ENCODE measurements at places on chromosomes 5 and 9. TPM values are rescaled to one million over a fixed set of nuclear protein-coding genes. Genes with fewer than 3 reads are reported as not detected.

DNA sequence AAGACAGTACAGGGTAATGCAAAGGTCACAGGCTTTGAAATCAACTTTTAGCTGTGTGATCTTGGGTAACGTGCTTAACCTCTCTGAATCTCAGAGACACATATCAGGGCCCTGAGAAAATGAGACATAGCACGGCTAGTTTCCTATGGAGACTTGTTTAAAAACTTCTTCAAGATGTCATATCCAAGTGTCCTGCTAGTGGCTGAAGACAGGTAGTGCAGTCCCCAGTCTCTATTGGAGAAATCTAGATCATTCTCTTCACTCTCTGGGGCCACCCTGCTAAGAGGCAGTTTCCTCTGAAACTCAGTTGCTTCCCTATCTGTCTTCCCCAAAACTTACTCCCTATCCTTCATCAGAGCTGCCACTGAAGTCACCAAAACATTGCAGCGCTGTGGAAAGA, 30.3 kb upstream of the GRXCR2 start:
- DNase-seq = no peak

DNA sequence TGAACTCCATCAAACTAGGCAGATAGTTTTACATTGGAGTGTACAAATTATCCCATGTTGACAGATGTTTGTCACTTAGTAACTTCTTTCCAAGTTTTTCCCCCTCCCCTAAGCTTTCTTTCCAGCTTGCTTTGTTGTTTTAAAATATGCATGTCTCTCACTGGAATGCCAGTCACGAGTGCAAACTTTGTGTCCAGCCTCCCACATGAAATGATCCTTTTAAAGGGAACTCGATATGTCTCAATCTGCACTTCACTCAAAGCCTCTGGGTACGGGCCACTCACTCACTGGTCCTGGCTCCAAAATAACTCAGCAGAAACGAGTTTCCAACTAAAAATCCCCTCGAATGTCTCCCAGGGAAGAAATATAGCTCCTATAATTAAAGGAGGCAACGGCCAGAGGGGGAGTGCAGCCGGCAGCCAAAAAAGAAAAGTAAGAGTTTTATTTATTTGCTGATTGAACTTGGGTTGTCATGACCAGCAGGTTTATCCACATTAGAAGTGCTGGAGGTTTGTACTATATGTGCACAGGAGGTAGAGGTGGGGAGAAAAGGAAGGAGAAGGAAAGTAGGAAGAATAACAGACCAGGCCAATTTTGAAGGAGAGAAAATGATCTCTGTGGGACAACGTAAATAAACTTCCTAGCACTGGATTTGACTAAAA, 17.5 kb downstream of the NR2F1 start:
- no peak for DNase-seq

DNA sequence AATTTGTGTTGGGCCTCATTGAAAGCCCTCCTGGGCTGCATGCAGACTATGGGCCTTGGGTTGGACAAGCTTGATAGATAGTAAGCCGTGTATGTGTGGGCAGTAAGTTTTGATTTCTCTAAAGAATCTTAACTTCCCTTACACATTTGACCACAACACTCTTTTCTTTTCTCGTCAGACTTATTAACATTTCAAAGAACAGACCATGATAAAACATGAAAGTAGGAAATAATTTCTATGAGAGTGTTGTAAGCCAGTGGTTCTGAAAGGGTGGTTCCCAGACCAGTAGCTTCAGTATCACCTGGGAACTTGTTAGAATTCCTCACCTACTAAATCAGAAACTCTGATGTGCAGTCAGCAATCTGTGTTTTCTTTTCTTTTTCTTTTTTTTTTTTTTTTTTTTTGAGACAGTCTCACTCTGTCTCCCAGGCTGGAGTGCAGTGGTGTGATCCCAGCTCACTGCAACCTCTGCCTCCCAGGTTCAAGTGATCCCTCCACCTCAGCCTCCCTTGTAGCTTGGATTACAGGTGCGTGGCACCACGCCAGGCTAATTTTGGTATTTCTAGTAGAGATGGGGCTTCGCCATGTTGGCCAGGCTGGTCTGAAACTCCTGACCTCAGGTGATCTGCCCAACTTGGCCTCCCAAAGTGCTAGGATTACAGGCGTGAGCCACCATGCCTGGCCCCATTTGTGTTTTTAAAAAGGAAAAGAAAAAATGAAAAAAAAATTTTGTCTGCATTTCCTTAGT, 20.0 kb upstream of the GCNT1 start:
- no peak for DNase-seq

DNA sequence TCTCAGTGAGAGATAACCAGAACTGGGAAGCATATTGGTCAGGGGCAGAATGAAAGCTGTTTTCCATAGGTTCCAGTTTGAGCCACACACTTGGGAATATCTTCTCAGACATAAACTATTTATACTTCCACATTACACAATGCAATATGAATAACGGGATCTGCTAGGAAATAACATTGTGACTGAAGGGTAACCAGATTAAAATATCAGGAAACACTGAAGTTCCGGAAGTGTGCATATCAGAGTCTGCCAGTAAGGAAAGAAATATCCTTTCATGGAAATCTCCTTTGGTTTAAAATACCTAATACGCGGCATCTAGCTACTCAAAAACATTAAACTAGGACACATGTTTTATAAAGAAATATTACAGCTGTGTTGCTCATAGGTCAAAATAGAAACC, 56.3 kb downstream of the ST8SIA4 start:
- peak; percentile 56 for DNase-seq

DNA sequence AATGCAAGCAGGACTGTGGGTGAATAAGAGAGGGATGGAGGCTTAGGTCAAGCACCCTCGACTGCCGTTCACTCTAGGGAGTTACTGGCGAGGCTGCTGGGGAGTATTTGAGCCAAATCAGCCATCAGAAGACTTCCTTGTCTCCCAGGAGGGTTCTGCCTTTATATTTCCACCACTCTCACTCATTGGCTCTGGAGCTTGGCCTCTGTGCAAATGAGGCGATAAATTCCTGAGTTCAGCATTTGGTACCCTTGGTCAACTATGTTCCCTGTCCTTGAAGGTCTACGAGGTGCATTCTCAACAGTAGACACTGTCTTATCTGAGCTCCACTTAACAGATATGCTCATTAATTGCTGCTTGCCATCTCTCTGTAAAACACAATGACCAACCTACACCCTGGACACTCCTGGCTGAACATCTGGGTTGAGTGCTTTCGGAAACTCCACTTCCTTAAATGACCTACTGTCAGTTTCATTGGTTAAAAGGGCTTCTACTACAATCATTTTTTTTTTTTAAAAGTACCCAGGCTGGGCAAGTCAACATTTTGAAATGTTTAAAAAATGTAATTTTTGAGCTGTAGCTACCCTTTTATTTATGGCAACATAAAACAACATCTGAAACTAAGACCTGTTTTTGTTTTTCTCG, 153.2 kb downstream of the NTRK2 start:
- no peak for DNase-seq

DNA sequence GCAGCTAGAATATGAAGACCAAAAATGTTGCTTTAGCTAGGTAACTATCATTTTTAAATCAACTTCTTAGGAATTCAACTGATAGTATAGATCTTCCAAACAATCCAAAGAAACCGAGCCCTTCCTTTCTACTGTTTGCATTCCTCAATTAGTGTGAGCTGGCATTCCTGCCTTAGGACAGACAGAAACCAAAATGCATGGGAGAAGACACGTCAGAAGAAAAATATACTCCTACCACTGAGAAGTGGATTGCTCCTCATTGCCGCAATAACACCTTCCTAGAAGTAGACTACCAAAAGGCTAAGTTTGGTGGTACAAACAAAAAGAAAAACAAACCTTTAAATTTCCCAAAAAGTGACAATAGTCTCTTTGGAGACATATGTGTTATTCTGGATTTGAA, 440.0 kb downstream of the SEMA5A start:
- no peak for DNase-seq

DNA sequence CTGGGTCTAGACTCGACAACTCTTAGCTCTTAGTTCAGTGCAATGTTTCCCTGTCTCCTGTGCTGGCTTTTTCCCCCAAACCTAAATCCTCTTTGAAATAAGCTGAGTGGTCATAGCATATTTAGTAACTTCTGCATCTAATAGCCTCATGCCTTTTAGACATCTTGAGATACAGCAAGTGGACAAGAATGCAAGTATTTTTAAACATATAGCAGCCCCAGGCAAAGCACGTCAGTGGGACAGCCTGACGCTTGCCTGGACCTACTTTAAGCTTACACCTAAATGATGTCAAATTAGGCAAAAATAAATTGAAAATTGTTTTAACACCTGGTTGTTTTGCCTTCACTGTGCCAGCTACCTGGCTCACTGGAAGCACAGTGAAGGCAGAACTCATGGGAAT, 8.0 kb downstream of the C9 start:
- DNase-seq = no peak

DNA sequence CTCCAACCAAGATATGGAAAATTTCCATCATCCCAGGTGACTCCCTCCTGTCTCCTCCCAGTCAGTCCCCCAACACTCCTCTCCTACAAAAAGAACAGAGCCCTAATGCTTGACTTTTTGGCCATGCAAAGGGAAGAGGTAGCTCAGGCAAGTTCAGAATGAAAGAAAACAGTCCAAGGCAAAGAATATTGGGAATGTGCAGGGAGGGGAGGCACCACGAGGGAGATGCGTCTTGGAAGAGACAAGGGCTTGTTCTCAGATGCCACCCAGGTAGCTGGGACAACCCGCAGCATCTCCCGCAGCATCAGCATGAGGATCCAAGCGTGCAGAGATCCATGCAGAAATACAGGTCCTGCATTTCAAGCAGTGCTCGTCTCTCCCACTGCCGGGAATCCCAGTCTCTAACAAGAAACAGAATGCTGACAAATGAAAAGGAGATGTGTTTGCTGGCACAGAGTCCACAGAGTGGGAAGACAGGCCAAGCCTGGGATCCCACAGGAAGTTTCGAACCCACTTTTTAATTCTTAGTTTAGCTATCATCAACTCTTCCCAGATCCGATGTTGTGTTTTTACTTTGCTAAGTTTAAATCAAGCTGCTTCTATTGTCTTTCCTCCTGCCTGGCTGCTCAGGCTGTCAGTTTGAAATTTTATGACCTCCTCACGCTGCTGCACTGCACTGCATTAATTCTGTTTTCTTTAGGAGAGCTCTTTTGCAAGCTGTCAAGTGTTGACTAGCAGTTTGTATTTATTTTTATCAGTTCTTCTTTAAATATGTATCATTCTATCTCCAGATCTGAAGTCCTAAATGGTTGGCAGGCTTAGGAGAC, 86.8 kb upstream of the OSMR start:
- DNase-seq = no peak

DNA sequence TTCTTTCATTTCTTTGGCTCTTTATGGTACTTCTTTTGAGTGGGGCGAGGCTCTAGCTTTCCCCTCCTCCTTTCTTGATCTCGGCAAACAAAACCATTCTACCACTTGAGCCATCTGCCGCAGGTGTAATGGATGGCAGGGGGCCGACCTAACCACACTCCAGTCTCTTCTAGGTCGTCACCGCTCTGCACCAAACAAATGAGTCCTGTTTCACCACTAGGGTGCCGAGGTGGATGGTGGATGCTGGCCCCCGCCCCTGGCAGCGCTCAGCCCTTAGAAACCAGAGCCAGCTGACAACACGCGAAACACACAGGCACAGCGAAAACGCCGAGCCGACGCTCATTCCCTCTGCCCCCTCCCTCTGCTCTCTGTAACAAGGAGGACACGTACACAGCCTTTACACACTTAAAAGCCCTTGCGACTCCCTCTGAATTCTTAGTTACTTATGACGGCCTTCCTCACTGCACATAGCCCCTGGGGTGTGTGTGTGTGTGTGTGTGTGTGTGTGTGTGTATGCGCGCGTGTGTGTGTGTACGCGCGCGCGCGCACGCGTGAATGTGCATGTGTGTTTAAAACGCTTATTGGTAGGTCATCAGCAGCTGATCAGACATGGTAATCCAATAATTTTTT, 199.4 kb downstream of the MEF2C start:
- DNase-seq = no peak

DNA sequence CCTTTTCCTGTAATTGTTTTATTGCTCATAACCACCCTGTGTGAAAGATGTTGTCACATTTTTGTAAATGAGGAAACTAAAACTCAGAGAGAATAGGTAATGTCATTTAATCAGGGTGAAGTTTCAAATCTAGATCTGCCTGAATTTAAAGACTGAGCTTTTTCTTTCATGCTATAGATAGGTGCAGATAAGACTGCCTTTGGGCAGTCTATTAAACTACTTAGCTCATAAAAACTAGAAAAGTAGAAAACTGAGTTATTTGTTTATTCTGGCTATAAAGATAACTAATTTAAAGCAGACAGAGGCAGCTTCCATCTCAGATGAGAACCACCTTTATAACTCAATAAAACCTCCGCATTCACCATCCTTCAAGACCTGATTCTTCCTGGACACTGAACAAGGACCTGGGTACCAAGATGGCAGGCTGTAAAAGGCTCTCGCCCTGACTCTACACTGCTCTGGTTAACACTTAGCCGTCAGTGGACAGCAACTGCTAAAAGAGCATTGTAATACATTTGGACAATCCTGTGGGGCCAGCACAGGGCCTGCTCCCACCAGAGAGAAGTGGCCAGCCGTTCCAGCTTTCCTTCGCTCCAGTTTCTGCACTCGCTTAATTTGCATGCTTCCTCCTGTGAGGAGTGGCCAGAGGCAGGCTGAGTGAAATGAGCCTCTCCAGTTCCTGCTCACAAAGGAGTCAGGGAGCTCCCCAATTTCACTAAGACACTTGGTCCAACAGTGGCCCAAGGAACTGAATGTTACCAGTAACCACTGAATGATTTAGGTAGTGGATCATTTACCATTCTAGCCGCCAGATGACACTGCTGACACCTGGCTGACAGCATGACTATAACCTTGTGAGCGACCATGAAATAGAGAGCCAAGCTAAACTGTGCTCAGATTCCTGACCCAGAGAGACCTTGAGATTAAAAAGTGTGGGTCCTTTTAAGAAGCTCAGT, 566.4 kb downstream of the EFNA5 start:
- peak; percentile 45 for DNase-seq

DNA sequence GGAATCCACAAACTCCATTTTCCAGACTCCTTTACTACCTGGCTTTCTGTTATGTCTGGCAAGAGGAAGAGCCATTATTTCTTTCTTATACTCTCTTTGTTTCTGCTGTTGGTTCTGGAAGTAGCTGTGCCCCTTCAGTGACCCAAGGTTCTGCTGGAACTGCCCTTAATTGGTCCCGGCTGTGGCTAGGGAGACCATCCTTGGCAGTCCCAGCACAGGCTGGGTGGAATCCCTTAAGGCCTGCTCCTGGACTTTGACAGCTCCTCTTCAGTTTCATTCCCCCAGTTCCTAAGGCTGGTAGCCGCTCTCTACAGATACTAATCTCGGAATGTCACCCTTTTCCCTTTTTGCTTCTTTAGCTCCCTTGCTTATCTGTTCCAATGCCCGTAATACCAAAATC, 81.9 kb upstream of the GLIS3 start:
- no peak for DNase-seq

The DRD1 gene
- not detected for total RNA-seq

The HTR1A gene
- total RNA-seq = not detected

The FGF1 gene
- total RNA-seq = under 0.01 TPM

All from lung microvascular endothelial cell (primary cell).